ENCODE measurements at places on chromosomes 3 and 15.
A peak's percentile ranks its signal among the peaks of the same experiment; 100 is the strongest.

DNA sequence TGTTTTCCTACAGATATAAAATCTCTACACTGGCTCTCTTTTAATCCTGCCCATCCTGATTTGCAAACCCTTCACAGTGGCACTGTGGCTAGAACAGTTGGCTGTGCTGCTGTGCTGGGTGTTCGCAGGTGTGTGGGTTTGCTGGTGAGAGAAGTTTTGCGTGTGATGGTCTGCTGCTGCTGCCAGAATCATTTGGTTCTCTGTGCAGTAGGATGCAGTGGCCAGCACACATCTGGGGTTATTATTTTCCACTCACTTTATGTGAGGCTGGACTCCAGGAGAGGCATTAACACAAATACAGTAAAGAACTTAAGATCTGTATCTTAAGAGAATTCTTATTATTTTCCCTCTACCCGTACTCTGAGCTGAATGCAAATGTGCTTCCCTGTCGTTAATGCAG lies 16.0 kb upstream of the PSMD6 start:
- no peak for DNase-seq

DNA sequence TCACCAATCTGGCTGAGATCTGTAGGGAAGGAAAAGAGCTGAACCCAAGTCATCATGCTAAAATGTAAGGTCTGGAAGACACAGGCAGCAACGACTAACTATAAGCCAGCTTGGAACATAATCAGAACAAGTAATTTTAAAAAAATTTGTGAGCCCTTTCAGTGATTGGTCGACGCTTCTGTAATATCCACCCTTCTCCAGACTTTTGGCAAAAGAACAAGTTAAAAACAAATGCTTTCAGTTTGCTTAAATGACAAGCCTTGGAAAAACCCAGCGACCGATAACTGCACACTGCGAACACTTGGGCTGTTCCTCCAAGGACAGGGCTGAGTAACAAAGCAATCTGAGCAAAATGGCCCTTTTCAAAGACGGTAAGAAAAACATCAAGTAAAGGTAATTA lies 49.6 kb downstream of the PCSK6 start:
- no peak for DNase-seq

DNA sequence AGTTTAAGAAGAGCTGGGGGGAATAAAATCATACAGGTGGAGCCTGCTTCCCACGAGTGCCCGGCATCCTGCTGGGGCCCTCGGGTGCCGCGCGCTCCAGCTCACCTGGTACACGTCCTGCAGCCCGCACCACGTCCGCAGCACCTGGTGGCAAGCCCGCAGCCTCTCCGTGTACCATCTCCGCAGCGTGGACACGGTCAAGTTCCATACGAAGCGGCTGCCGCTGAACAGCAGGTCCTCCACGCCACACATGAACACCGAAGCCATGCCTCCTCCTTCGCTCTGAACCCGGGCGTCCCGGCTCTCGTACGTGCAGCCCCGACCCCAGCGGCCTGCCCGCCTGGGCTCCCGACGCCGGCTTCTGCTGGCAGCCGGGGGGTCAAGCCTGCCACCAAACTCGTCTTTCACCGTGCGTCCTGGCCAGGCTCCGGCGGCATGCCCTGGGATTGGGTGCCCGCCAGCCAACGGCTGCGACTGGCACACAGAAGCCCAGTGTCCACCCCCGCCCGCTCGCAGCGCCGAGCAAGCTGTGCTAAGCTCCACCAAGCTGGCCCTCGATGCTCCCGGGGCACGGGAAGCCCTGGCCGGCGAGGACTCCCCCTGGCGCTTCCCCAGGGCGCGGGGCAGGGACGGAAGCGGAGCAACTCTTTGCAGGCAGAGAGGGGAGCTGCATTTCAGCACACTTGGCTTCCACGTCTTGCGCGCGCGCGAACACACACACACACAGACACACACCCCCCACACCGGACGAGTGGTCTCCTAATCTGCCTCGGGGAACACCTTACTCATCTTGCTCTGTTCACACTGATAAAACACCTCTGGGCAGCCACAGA lies at the start of gene FRMD4B:
TSS of gene FRMD4B (minus strand) at position 366 of the 833 bp plus-strand sequence. CDS start at position 267, 99 bp downstream.
- DNase-seq, result peak; percentile 65

DNA sequence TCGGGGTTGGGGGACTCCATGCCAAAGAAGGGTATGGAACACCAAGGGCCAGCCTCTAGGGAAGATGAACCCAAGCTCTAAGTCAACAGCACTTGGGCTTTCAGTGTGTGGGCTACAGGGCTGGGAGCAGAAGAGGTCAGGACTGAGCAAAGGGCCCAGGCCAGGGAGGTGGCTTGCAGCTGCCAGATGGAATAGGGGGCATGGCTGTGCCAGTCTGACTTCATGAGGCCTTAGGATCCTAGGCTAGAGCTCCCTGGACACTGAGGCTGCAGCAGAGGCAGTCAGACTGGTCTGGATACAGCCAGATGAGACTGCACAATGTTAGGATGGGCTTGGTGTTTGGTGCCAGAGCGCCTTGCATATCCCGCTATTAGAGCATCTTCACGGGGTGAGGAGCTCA lies 3.8 kb downstream of the RASGRF1 start:
- no peak for DNase-seq
